ENCODE measurements at places on chromosomes 11 and 22. TPM values are rescaled to one million over a fixed set of nuclear protein-coding genes. Genes with fewer than 3 reads are reported as not detected.

PCNX3 gene
- 53.6 TPM for total RNA-seq

IGSF22 gene
- total RNA-seq = 0.12 TPM

LRRC74B gene
- total RNA-seq = not detected

OR8A1 gene
- not detected for total RNA-seq

FOLR2 gene
- not detected for total RNA-seq

ALG12 gene
- 10.7 TPM for total RNA-seq

OR2AG2 gene
- not detected for total RNA-seq

KCNE3 gene
- total RNA-seq = 0.73 TPM

MRGPRE gene
- not detected for total RNA-seq

GPHA2 gene
- total RNA-seq = not detected

PATE2 gene
- not detected for total RNA-seq

MPEG1 gene
- total RNA-seq = not detected

TTC36 gene
- 6.2 TPM for total RNA-seq

ARHGAP8 gene
- 29.4 TPM for total RNA-seq

RTL10 gene
- 12.2 TPM for total RNA-seq

GTSE1 gene
- 26.4 TPM for total RNA-seq

ART5 gene
- total RNA-seq = not detected

GLYAT gene
- total RNA-seq = not detected

KRTAP5-9 gene
- total RNA-seq = not detected

CNTF gene
- 1.6 TPM for total RNA-seq

PCF11 gene
- 41.7 TPM for total RNA-seq

TMEM151A gene
- not detected for total RNA-seq

KRTAP5-8 gene
- total RNA-seq = not detected

BLID gene
- 5.4 TPM for total RNA-seq

ZBED4 gene
- 11.5 TPM for total RNA-seq

CASP1 gene
- 0.33 TPM for total RNA-seq

SMTNL1 gene
- not detected for total RNA-seq

COX8A gene
- total RNA-seq = 1,480 TPM

IL10RA gene
- total RNA-seq = not detected

LUZP2 gene
- total RNA-seq = 0.46 TPM

PTPN5 gene
- 0.95 TPM for total RNA-seq

PANX2 gene
- total RNA-seq = 11.9 TPM

ADAMTS15 gene
- 21.7 TPM for total RNA-seq

TPCN2 gene
- 13.0 TPM for total RNA-seq

PIK3C2A gene
- total RNA-seq = 35.0 TPM
